ENCODE measurements at places on chromosomes 16 and 17. TPM values are rescaled to one million over a fixed set of nuclear protein-coding genes. Genes with fewer than 3 reads are reported as not detected.

GRCh38 chr16:75217389-75217851 lies 1.4 kb upstream of the CTRB1 start:
- no peaks in the 10 kb centered on the region for H3K36me3 ChIP-seq
- no peaks in the 10 kb centered on the region for H3K27me3 ChIP-seq
- no peak overlapping the region for H3K27ac ChIP-seq
- no peak for DNase-seq
- no peak overlapping the region for H3K4me3 ChIP-seq
- H3K4me1 ChIP-seq, result no peaks in the 10 kb centered on the region

DNA sequence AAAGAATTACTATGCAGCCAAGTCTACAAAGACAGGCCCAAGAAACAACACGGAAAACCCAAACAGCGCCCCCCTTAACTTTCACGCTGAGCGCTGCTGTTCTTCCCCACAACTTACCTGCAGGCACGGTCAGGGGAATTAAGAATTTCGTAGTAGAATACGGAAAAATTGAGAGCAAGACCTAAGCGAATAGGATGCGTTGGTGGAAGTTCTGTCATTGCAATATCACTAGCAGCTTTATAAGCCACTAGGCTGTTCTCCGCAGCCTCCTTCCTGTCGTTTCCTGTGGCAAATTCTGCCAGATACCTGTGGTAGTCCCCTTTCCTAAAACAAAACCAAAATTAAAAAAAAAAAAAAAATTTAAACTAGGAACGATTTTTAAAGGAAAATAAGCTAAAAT lies 39.0 kb downstream of the YWHAE start:
- H3K4me3 ChIP-seq, result no peak overlapping the region
- no peak for DNase-seq
- H3K4me1 ChIP-seq, result peaks cover 7% of the 10 kb centered on the region
- no peaks in the 10 kb centered on the region for H3K27me3 ChIP-seq
- H3K27ac ChIP-seq, result no peak overlapping the region
- H3K36me3 ChIP-seq, result peaks cover 28% of the 10 kb centered on the region

DNA sequence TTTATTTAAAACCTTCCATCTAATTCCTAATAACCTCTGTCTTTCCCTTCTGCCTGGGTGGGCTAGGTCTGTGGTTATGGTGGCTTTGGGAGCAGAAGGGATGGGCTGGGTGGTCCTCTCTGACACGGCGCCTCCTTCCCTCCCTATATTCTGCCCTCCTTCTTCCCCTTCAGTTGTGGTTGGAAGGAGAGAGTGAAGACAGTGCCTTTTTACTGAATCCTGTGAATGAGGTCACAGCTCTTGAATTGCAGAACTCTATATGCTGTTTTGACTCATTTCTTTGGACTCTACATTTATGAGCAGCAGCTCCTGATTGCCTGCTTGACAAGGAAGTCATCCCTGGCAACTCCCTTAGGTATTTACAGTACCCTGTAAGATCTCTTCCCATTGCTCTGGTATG lies 256.0 kb upstream of the ELAC2 start:
- DNase-seq, result no peak
- peaks cover 25% of the 10 kb centered on the region for H3K27me3 ChIP-seq
- no peaks in the 10 kb centered on the region for H3K36me3 ChIP-seq
- H3K27ac ChIP-seq, result no peak overlapping the region

DNA sequence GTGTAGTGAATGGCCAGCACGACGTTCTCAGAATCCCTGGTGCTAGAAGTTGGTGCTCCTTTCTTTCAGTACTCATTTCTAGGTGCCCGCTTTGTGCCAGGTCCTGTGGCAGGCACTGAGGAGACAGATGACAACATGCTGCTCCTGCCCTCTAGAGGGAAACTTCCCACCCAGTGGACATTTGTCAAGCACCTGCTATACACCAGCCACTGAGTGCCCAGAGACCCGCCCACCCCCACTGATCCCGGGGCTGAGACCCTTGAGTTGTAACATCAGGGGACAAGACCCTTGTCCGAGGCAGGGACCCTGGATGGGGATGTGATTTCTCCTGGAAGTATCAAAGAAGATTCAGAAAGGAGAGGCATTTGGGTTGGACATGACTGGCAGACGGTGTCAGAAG lies 25.1 kb downstream of the UNC13D start:
- DNase-seq, result no peak
- H3K4me3 ChIP-seq, result no peak overlapping the region
- no peak overlapping the region for H3K27ac ChIP-seq
- H3K4me1 ChIP-seq, result peaks cover 5% of the 10 kb centered on the region
- H3K36me3 ChIP-seq, result peaks cover 18% of the 10 kb centered on the region

GRCh38 chr17:59641799-59642484 lies 22.2 kb downstream of the CLTC start:
- peaks cover 26% of the 10 kb centered on the region for H3K36me3 ChIP-seq
- H3K4me1 ChIP-seq, result peaks cover 10% of the 10 kb centered on the region
- no peak overlapping the region for H3K4me3 ChIP-seq
- no peak for DNase-seq

DNA sequence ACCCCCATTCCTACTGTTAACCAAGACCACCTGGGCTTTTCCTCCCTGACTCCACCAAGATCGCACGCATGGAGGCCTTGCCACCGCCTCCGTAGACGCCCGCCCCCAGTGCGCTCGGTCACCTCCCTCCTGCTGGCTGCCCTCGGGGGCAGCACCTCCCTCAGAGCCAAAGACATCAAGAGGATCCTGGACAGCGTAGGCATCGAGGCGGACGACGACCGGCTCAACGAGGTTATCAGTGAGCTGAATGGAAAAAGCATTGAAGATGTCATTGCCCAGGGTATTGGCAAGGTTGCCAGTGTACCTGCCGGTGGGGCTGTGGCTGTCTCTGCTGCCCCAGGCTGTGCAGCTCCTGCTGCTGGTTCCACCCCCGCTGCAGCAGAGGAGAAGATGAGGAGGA lies 1.2 kb downstream of the EFCAB3 start:
- H3K36me3 ChIP-seq, result no peaks in the 10 kb centered on the region
- no peak for DNase-seq
- H3K27me3 ChIP-seq, result no peaks in the 10 kb centered on the region
- no peak overlapping the region for H3K27ac ChIP-seq
- no peaks in the 10 kb centered on the region for H3K4me1 ChIP-seq

COTL1 gene
- 276 TPM for total RNA-seq

DNA sequence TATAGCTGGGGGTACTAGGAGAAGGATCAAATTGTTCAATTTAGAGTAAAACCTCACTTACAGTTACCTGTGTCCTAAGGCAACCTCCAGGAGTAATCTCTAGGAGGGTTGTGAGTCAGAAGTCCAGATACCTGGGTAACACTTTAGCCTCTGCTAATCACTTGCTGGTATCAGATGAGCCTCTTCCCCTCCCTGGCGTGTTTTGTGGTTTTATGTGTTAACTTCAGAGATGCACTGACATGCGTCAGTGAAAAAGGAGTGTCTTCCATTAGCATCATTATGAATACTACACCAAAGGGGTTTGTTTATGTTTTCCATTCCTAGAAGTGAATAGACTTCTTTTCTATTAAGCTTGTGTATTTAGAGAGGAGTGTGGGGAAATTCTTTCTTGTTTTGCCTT lies 208.2 kb downstream of the FTO start:
- H3K4me1 ChIP-seq, result no peaks in the 10 kb centered on the region
- no peaks in the 10 kb centered on the region for H3K36me3 ChIP-seq
- H3K4me3 ChIP-seq, result no peak overlapping the region
- no peak for DNase-seq

DNA sequence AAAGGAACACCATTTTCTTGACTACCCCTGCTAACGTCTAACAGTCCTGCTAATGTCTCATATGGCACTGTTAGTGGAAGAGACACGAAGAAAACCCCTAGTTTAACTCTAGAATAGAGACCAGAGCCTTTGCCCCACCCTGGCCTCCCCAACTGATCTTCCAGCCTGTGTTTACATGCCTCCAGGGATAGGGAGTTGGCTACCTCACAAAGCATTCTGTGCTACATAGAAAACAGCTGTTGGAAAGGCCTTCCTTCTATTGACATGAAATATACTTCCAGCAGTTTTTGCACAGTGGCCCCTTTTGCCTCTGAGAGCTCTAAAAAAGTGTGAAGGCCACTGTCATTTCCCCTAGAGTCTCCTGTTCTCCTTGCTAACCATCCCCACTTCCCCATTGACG lies 73.1 kb downstream of the ASIC2 start:
- no peak for DNase-seq
- no peaks in the 10 kb centered on the region for H3K36me3 ChIP-seq
- no peaks in the 10 kb centered on the region for H3K27me3 ChIP-seq

- H3K36me3 ChIP-seq, result no peaks in the 10 kb centered on the region
- no peak overlapping the region for H3K27ac ChIP-seq
- no peak for DNase-seq
- H3K4me1 ChIP-seq, result no peaks in the 10 kb centered on the region
Measured at GRCh38 chr17:67606471-67606870, 111.3 kb upstream of the NOL11 start.

DNA sequence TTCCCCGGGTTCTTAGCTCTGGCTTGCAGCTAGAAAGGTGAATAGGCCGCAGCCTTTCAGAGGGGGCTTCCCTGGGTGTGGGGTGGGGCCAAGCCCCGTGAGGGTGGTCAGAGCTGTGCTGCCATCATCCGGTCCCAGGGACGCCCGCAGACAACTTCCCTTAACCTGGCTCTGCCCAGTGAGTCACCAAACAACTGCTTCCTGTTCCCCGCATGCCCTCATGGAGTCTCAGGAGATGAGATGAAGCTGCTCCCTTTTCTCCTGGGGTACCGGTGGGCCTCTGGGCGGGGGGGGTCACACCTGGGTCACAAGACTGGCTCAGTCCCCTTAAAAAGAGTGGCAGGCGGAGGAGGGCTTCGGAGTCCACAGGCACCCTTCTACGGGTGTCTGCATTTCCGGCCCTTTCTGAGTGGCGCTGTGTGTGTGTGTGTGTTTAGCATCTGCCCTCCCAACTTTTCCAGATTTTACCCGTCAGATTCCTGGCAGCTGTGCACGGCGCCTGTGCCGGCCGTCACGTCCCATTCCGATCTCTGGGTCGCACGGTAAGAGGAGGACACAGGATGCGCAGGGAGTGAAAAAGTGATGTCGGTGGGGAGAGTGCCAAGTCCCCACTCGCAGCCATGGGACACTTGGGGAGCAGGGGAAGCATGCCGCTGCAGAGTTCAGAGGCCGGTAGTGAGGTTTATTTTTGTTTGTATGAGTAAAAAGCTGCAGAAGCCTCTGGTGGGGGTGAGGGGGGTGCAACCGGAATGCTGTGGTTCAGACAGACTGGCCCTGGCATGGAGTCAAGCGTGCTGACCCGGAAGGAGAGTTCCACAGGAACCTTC lies 16.8 kb downstream of the HIC1 start:
- DNase-seq, result no peak
- H3K4me3 ChIP-seq, result no peak overlapping the region
- H3K27me3 ChIP-seq, result no peaks in the 10 kb centered on the region
- no peak overlapping the region for H3K27ac ChIP-seq
- peaks cover 14% of the 10 kb centered on the region for H3K4me1 ChIP-seq
- H3K36me3 ChIP-seq, result no peaks in the 10 kb centered on the region

MMP2 gene
- total RNA-seq, result 1.5 TPM

DNA sequence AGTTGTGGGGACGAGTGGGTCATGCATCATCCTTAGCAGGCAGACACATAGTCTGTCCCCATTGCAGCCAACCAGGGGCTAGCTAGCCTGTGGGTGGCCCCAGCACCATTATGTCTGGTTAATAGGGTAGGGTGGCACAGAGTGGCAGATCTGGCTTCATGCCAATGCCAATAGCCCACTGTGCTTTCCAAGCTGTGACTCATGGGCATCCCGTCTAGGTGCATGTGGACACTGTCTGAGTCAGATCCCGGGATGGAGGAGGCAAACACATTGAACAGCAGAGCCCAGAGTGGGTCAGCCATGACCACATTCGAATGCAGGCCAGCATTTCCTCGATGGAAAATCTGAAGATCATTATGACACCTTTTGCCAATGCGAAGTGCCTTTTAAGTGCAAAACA lies 2.5 kb downstream of the HS3ST2 start:
- no peak overlapping the region for H3K4me3 ChIP-seq
- no peak overlapping the region for H3K27ac ChIP-seq
- DNase-seq, result no peak

DNA sequence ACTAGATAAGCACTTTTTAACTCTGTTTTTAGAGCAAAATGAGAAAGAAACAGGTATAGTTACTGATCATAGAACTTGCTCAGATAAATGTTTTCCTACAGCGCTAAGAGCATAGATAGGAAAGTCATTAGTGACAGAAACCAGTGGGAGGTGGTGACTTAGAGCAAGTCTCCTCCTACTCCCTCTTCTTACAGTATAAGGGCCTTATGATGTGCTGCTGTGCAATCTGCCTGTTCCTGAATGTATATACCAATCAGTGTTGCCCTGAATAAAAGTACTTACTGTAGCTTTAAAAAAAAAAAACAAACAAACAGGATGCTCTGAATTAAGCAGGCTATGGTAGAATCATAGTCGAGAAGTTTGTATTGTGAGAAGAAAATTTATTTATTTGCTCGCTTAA lies 23.3 kb upstream of the RASL10B start:
- H3K27me3 ChIP-seq, result no peaks in the 10 kb centered on the region
- peaks cover 27% of the 10 kb centered on the region for H3K36me3 ChIP-seq
- DNase-seq, result no peak
- H3K27ac ChIP-seq, result no peak overlapping the region

- no peaks in the 10 kb centered on the region for H3K36me3 ChIP-seq
- no peak overlapping the region for H3K27ac ChIP-seq
- no peaks in the 10 kb centered on the region for H3K27me3 ChIP-seq
- no peak overlapping the region for H3K4me3 ChIP-seq
Measured at GRCh38 chr17:44623070-44623725, 33.1 kb upstream of the MEIOC start.

COPS3 gene
- total RNA-seq, result 99.0 TPM

- H3K4me3 ChIP-seq, result no peak overlapping the region
- H3K4me1 ChIP-seq, result peaks cover 46% of the 10 kb centered on the region
- DNase-seq, result no peak
- no peaks in the 10 kb centered on the region for H3K27me3 ChIP-seq
Measured at GRCh38 chr16:70702624-70703023, 16.8 kb upstream of the MTSS2 start.

Measured in HCT116 (cell line).